ENCODE measurements at places on chromosomes 11 and 22.

- DNase-seq = no peak
Observed at GRCh38 chr22:19115628-19116027, 6.6 kb downstream of the DGCR2 start.

GRCh38 chr11:94788396-94788795, 20.2 kb downstream of the AMOTL1 start:
- DNase-seq = no peak

- no peak for DNase-seq
Observed at GRCh38 chr22:17149076-17149815, 9.8 kb downstream of the HDHD5 start.

- no peak for DNase-seq
Observed at GRCh38 chr11:75233754-75234172, 6.8 kb upstream of the TPBGL start.
